CD4-positive, alpha-beta T cell treated with Interferon gamma for 1 hour (primary cell): ENCODE measurements at places on chromosomes 5 and 9.

DNA sequence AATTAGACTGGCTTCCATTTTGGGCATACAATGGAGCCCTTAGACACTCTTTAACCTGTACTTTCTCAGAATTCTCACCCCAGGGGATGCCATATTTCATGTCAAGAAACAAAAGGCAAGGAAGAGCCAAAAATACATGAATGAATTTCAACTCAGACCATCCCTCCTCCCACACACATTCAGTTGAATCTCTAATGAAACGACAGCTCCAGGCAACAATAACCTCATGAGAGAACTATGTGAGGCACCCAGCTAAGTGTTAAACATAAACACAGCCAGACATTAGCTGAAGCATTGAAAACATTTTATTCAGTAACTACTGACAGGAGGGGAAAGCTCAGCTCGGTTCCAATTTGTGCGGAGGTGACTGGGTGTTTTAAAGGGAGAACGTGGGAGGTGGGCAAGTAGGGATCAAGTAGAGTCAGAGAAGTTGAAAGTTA, 1359.1 kb upstream of the CDH9 start:
- DNase-seq: no peak

- no peak for DNase-seq
Observed at GRCh38 chr5:132198571-132198970, 29.1 kb downstream of the P4HA2 start.

DNA sequence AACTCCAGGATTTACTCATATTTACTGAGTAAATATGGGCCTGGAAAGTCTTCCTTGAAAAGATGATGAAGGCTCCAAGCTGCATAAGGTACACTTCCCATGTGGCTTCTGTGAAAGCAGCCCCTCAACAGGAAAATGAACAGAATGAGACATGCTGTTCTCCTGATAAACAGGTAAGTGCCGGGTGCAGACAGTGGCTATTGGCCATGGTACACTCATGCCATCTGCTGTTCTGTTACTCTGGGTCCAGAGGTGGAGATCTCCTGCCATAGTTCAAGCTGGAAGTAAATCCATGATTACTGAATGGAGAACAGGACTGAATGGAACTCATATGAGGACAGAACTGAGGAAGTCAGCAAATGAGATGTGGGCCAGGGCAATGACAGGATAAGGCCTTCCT, 103.6 kb downstream of the SLIT3 start:
- no peak for DNase-seq

DNA sequence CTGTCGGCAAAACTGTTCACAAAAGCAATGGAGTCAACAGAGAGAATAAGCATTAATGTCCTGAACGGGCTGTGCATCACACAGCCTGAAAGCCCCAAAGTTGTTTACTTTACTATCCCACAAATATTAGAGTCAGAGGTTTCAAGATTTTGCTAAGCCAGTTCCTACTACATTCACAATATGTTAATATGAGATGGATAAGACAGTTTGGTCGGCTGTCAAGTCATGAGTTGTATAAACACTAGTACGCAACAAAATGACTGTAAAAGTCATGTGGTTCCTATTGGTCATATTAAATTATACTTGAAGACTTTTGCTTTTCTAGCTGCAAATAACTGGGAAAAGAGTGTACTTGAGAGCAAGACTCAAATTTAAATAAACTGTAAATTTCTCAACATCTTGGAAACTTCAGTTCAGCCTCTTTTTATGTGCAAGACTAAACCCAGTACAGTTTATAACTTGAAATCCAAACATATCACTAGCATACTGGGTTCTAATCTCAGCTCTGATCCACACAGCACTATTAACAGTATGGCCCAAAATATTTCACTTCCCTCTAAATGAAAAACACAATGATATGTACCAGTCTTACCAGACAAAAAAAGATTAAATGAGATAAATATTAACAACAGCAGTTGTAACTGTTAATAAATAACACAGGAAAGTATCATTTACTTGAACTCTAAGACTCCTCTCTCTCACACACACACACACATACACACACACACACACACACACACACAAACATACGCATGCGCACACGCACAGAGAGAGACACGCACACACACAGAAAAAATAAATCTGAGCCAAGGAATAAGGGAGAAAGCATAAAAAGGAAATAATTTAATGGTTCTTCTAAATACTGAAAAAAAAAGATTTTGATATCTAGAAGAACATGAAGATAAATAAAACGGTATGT, 33.1 kb downstream of the FANCC start:
- no peak for DNase-seq

DNA sequence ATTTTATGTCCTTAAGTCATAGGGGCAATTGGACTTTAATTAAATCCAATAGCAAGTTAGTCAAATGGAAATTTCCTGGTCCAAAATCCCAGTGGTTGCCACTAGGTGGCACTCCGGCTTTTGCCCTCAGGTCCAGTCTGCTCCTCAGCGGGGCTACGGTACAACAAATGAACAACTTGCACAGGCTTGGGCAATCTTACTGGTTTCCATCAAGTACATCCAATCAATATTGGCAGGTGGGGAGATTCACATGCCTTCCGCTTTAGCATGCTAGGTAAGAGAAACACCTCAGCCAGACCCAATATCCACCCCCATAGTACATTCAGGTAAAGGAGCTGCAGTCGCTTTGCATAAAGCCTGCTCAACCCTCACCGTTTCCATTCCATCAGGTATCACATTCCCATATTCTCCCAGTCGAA, 6.3 kb upstream of the MXD3 start:
- peak; percentile 68 for DNase-seq

DNA sequence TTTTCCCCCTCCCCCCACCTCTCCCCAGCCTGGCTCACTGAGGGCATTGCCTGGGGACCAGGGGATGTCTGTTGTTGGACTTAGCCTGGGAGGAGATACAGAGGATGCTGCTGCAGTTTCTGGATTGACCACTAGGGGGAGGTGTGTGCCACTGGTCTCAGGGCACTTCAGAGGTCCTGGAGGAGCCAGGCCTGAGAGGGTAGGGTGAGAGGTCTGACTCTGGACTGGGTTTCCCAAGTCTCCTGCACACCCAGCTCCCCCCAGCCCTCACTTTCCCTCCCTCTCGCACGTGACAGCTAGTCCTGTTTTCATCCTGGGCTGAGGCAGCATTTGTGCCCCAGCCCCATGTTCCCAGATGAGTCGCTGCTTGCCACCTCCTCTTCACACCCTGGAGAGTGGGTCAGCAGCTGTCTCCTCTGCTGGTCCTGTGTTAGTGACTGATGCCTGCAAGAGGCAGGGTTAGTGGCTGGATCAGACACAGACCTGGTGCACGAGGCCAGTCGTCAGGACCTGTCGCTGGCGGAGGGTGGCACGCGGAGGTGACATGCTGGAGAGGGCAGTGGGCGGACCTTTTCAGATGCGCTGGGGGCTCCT, 4.4 kb downstream of the IL3 start:
- DNase-seq: peak; percentile 62

GRCh38 chr9:137028263-137029057, 423 bp upstream of the ABCA2 start:
- peak; percentile 67 for DNase-seq

DNA sequence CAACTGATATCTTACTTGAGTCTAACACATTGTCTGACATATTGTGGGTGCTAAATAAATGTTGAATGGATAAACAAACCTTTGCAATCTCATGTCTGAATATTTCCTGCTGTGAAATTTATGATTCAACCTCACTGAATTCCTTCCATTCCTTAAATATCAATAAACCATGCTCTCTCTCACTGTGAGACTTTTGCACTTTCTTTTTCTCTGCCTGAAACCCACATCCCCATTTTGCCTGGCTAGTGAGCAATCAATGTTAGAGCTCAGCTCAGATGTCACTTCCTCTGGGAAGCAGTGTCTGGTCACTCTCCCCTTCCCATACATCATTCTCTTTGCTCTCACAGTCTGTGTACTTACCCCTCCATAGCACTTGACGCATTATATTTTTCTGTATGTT, 383.7 kb upstream of the TRPC7 start:
- DNase-seq: no peak

GRCh38 chr5:133756036-133756435, 143.7 kb upstream of the FSTL4 start:
- no peak for DNase-seq

GRCh38 chr5:135835766-135836165, 1.3 kb downstream of the SLC25A48 start:
- no peak for DNase-seq

- no peak for DNase-seq
Observed at GRCh38 chr5:107313098-107313497, 357.6 kb downstream of the EFNA5 start.

GRCh38 chr5:132592521-132592920, 35.7 kb downstream of the RAD50 start:
- DNase-seq: no peak

- no peak for DNase-seq
Observed at GRCh38 chr9:5947912-5948311, 57.2 kb downstream of the MLANA start.

DNA sequence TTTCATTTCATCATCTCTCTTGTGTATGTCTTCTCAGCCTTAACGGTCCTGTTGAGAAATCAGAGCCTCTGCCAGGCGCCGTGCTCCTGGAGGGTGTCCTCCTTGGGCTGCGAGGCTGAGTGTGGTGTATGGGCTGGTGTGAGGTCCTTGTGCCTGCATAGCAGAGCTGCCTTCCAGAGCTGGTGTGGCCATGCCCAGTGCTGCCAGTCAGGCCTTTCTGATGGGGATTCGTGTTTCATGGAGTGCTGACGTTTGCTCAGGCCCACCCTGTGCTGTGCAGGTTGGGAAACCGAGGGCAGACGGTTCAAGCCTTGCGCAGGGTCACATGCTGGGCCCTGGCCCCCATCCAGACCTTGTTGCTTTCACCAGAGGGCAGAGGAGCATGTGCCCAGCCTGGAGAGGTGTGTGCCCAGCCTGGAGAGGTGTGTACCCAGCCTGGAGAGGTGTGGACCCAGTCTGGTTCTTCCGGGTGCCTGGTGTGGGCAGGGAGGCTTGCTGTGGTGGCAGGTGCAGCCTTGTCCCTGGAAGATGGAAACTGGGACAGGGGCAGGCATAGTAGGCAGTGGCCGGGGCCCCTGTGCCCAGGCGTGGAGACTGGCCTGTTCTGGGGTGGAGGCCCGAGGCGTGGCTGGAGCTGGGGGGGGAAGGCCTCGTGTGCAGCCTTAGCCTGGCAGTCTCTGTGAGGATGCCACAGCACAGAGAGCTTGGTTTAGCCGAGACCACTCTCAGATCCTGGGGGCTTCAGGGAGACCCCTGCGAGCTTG, 84.0 kb downstream of the RXRA start:
- no peak for DNase-seq

DNA sequence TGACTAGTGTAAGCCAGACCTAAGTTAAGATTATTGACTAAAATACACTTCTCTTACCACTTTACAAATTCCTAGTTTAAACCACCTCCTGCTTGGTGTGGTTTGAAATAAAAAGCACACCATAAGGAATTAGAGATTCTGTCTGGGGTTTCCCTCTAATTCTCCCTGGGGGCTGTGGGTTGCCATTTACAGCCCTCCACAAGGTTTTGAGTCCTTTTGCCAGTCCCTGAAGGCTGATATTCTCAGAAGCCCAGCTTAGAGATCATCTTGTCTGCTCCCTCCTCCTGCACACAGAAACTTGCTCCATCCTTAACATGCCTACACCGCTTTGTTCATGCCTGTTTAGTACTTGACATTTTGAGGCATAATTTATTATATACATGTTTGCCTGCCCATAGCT, 7.2 kb upstream of the LMNB1 start:
- DNase-seq: no peak

DNA sequence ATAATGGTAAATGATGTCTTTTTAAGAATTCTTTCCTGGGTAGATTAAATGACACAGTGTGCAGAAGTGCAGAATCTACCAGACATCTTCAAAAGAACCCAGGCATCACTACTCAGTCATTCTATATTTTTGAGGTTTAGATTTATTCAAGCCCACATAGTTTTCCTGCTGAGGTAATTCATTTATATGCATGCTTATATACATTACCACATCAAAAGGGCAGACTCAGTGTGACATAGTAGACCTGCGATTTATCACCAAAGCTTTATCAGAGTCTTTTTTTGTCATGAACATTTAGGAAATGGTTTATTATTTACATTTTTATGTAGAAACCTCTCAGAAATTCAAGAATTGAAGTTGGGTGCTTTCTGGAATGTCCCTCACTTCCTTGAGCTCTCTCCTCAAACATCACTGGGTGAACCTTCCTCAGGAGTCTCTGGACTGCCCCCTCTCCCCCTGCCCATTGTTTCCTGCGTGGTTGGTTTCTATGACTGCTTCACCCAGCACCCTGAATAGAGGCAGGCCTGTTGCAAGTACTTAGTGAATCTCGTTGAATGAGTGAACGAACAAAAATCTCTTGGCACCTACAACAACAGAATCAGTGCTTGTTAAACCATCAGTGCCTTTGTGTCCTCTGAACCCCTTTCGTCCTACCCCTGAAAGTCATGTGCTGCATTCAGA, 42.5 kb downstream of the ADAMTS16 start:
- no peak for DNase-seq

- DNase-seq: no peak
Observed at GRCh38 chr9:121679901-121680635, 28.6 kb downstream of the DAB2IP start.

GRCh38 chr5:10699281-10699874, 61.7 kb downstream of the DAP start:
- no peak for DNase-seq

GRCh38 chr9:78370991-78371390, 74.1 kb downstream of the PSAT1 start:
- no peak for DNase-seq

DNA sequence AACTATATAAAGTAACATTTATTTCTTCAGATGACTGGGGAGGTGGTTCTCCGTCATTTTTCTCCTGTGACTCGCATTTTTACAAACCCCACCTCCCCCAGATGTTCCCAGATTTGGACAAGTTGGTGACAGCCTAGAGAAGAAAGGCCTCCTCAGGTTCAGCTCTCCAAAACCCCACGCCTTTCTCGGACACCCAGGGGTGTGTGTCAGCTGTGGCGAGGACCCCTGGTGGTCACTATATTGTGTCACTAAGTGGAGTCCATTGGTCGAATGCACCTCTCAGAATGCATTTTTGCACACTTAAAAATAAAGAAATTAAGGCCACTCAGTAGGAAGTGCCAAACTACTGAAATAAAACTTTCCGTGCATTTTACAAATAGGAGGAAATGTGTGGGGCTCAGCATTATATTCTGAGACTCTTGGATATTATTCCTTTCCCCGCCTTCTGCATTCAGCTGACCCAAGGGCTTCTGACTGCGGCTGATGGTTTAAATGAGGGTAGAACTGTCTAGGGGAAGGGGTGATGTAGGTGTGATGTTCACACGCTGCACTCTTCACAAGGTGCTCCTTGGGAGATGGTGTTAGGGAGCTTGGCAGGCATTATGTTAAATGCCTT, 47.6 kb downstream of the ACO1 start:
- peak; percentile 11 for DNase-seq

DNA sequence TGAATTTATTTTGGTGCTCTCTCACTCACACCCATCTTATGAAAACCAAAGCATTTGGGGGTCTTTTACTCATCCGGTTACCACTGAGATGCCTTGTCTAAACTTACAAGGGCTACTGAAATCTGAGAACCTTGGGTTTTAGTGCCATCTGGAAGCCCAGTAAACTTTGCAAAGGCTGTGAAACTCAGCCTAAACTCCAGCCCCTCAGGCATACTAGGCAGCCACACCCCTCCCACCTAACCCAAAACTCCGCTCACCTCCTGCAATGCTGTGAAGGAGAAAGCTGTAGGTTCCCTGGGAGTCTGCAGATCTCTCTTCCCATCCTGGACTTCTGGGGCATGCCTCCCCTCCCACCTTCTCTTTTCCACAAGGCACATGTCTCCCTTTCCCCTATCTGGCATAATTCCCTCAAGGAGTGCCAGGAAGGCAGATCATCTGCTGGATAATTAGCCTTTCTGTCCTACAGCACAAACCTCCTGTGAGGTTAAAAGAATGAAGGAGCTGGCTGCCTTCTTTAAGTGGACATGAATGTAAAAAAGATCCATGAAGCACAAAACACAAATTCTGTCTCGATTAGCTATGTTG, 71.5 kb upstream of the ANXA1 start:
- DNase-seq: no peak
